Pulmonary artery endothelial cell (primary cell): ENCODE measurements at places on chromosomes 4 and X. TPM values are rescaled to one million over a fixed set of nuclear protein-coding genes. Genes with fewer than 3 reads are reported as not detected.

CTAG2 gene
- total RNA-seq, result not detected in 2 replicates

MAGEB16 gene
- not detected in 2 replicates for total RNA-seq

MAGEA9 gene
- not detected in 2 replicates for total RNA-seq

PRPS1 gene
- 28.4 and 39.0 TPM in 2 replicates for total RNA-seq

PRRG3 gene
- total RNA-seq, result not detected in 2 replicates

TCEAL8 gene
- 70.2 and 88.2 TPM in 2 replicates for total RNA-seq

BEND2 gene
- total RNA-seq, result not detected in 2 replicates

OPRPN gene
- total RNA-seq, result not detected in 2 replicates

MPP1 gene
- 17.9 and 31.2 TPM in 2 replicates for total RNA-seq

PRDM8 gene
- total RNA-seq, result 0.14 and 0.33 TPM in 2 replicates

TAF7L gene
- total RNA-seq, result 0.88 and 1.2 TPM in 2 replicates

NWD2 gene
- not detected in 2 replicates for total RNA-seq

ARHGEF38 gene
- not detected in 2 replicates for total RNA-seq

DNA sequence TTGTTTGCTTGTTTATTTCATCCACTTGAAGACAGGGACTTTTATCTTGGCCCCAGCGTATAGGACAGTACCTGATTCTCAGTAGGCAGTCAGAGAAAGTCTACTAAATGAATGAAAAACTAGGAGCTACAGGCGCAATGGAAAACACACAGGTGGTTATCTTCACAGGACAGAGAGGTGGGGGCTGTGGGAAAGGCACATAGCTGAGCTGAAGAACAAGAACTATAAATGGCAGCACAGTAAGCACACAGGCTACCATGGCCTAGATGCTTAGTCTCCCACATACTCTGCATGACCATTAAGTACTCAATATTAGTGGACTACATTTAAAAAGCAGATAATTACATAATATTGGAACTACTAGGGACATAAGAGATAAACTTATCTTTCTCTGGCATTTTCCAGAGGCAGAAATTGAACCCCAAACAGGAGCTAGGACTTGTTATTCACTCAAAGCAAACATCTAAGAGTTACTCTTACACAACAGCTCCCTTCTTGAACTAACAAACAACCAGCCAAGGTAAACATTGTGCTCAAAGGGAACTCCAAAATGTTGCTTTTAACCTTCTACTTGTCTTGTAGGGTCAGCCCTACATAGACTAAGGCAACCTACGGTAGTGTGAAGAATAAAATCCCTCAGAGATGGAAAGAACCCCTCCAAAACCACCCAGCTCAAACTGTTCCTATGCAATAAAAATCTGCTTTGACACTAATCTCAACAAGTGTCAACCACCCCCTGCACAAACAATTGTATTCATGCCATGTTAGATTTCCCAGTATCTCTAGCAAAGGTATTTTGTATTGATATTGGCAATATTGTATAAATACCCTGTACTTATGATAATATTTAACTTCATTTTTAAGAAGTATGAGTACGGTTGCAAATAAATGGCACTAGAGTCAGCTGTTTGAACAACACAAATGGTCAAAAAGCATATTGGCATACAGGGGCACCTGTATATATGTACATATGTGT is 593.6 kb downstream of the KLHL13 start:
- DNase-seq, result no peak

DNA sequence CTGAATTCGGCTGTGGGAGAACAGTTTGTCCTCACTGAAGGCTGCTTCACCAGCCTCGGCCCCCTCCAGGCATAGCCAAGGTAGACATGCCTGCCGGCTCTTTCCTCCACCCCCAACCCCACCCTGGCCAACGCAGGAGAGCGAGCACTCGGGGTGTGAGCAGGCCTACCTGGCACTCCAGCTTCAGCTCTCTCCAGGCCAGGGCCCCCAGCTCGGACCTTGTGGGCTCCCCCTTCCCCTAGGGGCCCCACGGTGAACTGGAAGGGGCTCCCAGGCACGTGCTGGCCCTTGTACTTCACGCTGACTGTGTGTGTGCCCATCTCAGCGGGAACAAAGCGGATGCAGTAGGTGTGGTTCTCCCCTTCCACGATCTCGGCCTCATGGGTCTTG is 22.4 kb downstream of the FLNA start:
- no peak for DNase-seq

- DNase-seq, result no peak
Measured at GRCh38 chr4:128830906-128831503, 21.5 kb downstream of the JADE1 start.

- DNase-seq, result no peak
Measured at GRCh38 chr4:114728426-114728825, 129.8 kb downstream of the UGT8 start.

- DNase-seq, result no peak
Measured at GRCh38 chrX:120514236-120514635, 45.1 kb upstream of the LAMP2 start.

DNA sequence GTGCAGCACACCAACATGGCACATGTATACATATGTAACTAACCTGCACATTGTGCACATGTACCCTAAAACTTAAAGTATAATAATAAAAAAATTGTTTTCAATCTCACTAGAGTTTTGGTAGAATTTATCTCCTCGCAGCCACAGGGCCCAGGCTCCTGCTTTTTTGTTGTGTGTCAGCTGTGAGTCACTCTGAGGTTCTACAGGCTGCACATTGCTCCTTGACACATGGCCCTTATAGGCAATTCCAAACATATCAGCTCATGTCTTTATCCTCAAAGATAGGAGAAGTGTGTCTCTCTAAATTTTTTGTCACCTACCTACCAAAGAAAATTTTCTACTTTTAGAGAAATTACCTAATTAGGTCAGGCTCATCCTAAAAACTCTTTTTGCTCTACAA is 252.1 kb upstream of the ADGRL3 start:
- DNase-seq, result no peak

DNA sequence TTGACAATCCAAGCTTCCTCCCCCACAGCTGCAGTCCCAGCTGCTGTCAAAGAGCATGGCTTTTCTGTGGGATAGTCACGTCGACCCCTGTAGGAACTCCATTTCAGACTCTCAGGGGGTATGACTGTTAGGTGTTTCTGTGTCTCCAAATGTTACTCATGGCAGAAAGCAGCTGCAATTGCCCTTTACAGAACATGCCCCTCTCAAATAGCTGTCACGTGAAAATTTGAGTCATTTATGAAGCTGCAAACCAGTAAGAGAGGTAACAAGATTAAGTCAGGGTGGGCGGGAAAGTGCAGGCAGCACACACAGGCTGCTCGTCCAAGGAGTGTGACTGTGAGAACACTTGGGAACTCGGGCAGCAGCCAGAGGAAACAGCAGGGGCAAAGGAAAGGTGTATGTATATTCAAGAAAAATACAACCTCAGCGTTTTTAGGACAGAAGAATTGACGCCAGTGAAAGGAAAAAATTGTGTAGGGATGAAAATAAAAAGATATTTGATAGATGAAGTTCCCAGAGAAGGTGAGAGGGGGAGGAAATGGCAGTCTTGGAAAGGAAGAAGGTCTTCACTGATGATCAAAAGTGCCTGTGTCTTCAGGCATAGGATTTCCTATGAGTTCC is 66.5 kb upstream of the TMEM184C start:
- no peak for DNase-seq

DNA sequence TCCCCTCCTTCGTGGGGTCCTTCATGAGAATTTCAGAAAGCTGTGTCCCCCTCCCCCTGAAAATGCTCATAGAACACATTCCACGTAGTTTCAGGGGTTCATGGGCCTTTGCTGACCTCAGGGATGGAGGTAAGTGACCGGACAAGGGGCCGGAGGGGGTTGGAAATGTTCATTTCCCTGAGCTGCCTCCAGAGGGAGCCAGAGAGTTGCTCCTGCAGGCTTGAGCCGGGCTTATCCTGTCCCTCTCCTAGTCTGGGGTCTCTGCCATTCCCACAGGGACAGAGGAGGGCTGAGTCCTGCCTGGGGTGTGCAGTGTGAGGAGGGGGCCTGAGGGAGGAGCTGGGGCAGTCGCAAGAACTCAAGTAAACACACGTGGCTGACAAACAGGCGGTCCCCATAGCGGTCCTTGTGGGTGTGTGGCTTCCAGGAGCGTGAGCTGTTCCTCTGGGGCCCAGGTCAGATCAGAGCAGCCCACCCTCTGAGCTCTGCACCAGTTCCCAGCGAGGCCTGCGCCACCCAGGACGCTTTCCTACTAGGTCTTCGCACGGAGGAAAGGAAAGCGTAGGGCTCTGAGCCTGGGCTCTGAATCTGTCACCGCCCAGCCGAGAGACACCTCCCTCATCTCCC is 62.5 kb downstream of the WFS1 start:
- no peak for DNase-seq

GRCh38 chr4:47349326-47349725 is 114.2 kb downstream of the COMMD8 start:
- DNase-seq, result no peak

DNA sequence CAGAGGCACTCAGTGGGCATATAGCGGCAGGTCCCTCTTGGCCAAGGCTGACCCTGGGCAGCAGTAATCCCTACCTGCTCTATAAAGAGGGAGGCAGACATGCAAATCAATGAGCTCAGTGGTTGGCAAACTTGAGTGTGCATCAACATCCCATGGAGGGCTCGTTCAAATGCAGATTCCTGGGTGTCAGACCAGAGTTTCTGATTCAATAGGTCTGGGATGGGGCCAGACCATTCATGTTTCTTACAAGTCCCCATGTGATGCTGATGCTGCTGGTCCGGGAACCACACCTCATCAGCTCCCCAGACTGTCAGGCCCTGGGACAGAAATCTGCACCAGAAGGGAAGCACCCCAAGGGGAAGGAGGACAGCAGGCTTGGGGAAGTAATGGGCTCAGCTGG is 38.9 kb upstream of the HMGB3 start:
- DNase-seq, result no peak

- peak; percentile 37 for DNase-seq
Measured at GRCh38 chrX:17553469-17553868, 178.5 kb downstream of the NHS start.

DNA sequence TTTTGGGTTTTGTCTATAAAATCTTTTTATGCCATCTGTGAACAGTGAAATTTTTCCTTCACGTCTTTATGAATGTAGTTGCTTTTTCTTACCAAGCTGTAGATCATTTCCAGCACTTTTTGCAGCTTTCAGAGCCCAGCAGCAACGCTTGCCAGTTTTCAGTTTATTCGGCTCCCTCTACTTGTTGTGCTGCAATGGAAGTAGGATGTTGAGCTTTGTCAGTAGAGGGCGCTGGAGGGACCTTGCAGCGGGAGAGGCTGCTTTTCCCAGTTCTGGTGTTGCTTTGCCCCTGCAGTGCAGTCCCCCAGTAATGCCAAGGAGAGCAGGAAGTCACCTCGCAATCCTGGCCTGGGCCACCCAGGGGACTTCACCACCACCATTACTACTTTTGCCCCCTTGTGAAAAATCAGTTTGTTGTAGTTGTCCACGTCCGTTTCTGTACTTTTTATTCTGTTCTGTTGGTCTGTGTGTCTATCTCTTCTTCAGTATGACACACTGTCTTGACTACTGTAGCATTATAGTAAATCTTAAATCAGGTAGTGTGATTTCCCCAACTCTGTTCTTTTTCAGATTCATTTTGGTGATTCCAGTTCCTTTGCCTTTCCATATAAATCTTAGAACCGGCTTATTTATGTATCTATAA is 21.8 kb downstream of the CMC4 start:
- DNase-seq, result no peak

GRCh38 chrX:20215565-20215964 is 51.1 kb downstream of the RPS6KA3 start:
- DNase-seq, result no peak

DNA sequence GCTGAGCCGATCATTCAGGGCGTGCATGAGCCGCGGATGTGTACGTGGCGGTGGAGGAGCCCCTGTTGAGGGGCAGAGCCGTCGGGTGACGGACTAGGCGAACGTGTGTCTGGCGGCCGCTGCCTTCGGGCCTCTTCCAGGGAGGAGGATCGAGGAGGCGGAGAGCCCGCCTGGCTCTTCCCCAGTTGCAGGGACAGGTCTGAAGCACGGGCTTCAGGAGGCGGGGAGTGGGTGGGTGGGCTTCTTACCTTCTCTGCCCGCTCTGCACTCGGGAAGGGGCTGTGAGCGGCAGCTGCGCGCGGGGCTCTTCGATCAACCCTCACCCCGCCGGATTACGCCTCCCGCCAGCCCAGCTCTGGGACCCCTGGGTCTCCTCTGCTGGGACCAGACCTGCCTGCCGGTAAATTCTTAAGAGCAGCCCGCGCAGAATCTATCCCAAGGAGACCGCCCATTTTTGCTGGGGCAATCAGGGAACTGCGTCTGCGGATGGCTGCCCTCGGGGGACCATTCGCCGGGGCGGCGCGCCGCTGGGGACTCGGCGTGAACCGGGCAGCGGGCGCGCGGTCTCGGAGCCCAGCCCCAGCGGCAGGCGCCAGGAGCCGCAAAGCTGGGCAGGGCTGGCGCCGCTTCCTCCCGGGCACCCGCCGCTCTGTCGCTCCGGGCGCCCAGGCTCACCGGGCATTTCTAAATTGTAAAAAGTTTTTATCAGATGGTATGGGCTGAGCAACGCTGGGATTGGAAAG is 4.9 kb downstream of the PLAC8 start:
- DNase-seq, result no peak

GRCh38 chr4:31617667-31618066 is 897.5 kb downstream of the PCDH7 start:
- DNase-seq, result no peak

DNA sequence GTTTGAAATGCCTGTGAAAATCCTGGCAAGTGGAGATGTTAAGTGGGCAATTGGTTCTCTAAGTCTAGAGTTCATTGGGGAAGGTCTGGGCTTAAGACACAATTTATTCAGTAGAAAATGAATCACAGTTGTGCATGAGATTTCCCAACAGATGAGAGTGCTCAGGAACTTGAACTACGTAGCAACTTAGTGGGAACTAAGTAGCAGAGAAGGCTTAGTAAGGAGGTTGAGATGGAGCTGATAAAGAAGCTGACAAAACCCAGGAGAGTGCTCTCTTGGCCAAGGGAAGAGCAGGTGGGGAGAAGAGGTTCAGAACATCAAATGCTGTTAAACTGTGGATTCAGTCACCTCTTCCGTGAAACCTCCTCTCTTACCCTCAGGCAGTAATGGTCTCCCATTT is 33.0 kb downstream of the AFF1 start:
- DNase-seq, result no peak

- DNase-seq, result no peak
Measured at GRCh38 chr4:78370631-78371372, 180.8 kb upstream of the ANXA3 start.

DNA sequence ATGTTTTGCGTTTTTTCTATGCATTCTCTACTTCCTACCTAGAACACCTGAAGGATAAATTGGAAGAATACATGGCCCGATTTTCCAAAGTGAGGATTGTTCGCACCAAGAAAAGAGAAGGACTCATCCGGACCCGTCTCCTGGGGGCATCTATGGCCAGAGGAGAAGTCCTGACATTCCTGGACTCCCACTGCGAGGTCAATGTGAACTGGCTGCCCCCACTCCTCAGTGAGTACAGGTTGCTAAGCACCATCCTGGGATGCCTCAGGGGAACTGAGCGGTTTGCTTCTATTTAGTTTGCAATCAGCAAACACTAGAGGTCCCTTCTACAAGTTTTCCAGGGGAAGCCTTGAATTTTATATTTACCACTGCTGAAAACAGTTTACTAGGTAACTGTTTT is 359.3 kb upstream of the GALNT7 start:
- DNase-seq, result no peak

GRCh38 chr4:16270454-16271328 is 44.4 kb upstream of the TAPT1 start:
- no peak for DNase-seq

GRCh38 chr4:19194672-19195071 is 1057.0 kb upstream of the SLIT2 start:
- DNase-seq, result no peak

- no peak for DNase-seq
Measured at GRCh38 chrX:51024106-51024696, 113.7 kb downstream of the BMP15 start.

- no peak for DNase-seq
Measured at GRCh38 chr4:122658818-122659295, 38.0 kb upstream of the IL21 start.
